Right renal cortex interstitium (tissue), 3 donors: ENCODE measurements at places on chromosomes 13 and 19. TPM values are rescaled to one million over a fixed set of nuclear protein-coding genes. Genes with fewer than 3 reads are reported as not detected.

- DNase-seq = no peak
Measured at GRCh38 chr19:4981681-4981958, 12.7 kb downstream of the KDM4B start.

DNA sequence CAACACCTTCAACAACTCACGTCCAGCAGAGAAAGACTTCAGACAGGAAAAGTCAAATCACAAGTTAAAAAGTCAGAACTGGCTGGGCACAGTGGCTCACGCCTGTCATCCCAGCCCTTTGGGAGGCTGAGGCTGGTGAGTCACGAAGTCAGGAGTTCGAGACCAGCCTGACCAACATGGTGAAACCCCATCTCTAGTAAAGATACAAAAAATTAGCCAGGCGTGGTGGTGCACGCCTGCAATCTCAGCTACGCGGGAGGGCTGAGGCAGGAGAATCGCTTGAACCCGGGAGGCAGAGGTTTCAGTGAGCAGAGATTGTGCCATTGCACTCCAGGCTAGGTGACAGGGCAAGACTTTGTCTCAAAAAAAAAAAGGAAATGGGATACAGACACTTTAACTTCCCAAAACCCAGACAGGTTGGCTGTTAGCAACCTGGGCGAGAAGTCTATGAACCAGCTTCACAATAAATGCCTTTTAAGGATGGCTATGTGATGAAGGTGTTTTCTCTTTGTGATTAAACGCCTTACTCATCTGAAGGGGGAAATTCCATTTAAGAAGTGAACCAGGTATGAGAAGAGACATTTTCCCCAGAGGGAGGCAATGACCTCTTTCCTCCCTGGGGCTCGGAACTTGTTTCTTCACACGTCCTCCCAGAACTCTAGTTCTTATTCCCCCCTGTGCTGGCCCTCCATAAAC lies 80.4 kb downstream of the INSR start:
- DNase-seq = no peak

DNA sequence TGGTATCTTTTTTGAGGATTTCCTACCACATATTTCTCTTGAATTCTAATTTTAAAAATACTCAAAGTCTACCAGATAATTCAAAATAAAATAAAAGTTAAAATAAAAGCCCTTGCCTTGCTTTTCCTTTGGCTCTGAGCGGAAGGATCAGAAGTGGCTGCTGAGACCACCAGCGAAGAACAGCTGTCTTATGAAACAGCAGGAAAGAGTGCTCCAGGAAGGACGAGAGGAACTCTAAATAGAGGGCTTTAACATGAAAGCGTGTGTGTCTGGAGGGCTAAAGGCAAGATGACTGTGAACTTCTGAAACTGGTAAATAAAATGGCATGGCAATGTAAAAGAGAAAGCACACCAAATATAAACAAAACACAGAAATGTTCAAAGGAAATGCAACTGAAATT lies 521.5 kb upstream of the SPRY2 start:
- no peak for DNase-seq

DNA sequence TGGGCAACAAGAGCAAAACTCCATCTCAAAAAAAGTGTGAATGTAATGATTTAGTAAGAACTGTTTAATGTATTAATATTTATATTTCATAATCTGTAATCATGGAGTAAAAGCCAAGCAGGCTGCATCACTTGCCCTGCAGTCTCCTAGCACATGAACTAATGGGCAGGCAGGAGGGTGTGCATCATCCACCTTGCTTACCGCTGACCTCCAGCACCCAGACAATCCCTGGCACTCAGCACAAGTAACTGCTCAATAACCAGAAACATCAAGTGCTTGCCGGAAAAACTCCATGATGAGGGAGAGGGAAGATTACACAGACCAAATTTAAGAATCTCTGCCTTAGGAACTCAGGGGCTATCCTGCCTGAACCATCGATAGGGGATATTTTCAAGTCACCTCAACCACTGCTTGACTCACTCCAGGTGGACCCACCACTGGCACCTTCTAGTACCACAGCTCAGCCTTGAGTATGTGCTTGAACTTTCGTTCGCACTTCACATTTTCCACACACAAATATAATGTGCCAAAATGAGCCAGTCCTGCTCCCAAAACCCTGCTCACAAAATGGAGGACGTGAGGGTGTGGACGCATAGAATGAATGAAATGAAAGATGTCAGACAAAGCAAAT lies 18.6 kb downstream of the BRD4 start:
- DNase-seq = no peak

- DNase-seq = no peak
Measured at GRCh38 chr13:34176633-34177032, 358.7 kb downstream of the RFC3 start.

GRCh38 chr13:111165241-111166010 lies 50.3 kb downstream of the ARHGEF7 start:
- no peak for DNase-seq

- DNase-seq = no peak
Measured at GRCh38 chr13:106503730-106504453, 31.6 kb downstream of the EFNB2 start.

Gene TNFSF9
- polyA plus RNA-seq = 0.14 TPM

Gene GRIN3B
- 0.38 TPM for polyA plus RNA-seq

Gene CEACAM7
- polyA plus RNA-seq = not detected

Gene NACC1
- 21.2 TPM for polyA plus RNA-seq

Gene CYP2S1
- polyA plus RNA-seq = 0.54 TPM
